Transverse colon (tissue), 4 donors: ENCODE measurements at places on chromosomes 13 and 19.

DNA sequence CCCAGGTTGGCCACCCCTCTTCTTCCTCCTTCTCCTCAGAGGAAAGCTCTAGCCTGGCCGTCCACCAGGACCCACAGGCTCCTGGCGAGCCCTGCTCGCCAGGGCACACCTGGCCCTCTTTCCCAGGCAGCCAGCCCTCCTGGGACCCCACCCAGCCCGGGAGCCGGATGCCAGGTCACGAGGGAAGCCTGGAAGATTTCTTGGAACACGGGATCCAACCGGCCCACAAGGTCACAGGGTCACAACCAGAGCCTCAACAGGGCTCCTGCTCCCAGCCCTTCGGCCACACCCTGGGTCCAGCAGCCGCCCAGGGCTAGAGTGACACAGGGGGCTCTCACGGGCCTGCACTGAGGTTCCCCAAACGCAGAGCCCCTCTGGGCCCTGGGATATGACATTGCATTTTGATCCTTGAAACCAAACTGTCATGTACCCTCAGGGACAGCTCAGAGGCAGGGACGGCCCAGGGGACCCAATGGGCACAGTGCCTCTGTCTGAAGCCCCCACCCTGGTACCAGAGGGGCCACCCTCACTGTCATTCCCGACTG, 5.5 kb downstream of the MKNK2 start:
- DNase-seq = no peak

DNA sequence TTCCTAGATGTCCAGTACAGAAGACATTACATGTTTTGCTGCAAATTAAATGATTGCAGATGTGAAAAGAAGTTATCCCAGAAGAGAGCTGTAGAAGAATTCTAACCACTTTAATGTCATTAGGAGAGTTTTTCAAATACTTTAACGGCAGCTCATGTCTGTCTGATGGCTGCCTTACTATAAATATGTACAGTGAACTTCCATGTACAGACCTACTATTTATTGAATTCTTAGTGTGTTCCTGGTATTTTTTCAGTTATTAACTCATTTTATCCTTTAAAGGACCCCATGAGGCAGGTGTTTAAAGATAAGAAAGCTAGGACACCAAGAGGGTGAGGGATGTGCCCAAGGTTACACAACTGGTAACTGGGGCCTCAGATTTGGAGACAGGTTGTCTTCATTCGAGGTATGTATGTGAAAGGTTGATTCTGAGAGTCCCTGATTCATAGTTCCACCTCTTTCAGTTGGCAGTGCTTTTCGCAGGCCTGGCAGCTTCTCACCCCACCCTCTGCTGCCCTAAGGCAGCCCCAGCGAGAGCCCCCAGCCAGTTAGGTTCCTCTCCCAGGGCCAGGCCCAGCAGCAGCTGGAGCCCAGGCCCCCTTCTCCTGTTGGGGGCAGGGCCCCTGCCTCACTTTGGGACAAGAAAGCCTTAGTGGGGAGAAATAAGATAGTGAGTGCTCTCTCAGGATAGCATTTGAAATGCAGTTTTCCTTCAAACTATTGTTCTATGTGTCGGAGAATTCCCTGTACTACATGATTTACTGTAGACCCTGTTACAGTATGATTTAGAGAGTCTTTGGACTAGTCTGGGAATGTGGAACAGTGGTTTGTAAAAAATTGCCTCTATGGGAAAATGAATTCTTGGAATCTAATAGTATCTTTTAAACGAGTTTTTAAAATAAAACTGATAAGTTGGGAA, 67.7 kb upstream of the TEX29 start:
- no peak for DNase-seq

- no peak for DNase-seq
Measured at GRCh38 chr13:110687736-110688135, 18.2 kb downstream of the CARS2 start.

GRCh38 chr13:86906127-86906874, 764.9 kb upstream of the SLITRK5 start:
- DNase-seq = no peak

- DNase-seq = no peak
Measured at GRCh38 chr13:98100481-98100880, 42.4 kb upstream of the FARP1 start.

GRCh38 chr13:75896271-75896670, 260.1 kb downstream of the LMO7 start:
- no peak for DNase-seq

GRCh38 chr13:22801402-22802003, 379.3 kb upstream of the SGCG start:
- DNase-seq = no peak

DNA sequence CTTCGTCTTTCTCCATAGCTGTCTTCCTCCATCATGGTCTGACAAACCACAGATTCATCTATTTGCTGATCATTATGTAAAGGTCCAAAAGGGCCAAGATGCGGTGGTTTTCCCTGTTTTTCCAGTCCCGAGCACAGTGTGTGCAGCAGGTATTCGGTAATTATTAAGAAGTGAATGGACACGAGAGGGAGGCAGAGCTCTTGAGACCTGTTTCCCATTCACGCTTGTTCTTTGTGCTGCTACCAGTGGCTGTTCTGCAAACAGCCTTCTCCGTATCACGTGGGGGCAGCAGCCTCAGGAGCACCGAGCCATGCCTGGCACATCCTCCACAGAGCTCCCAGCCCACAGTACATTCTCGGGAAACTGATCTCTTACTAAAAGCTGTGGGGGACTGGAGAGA, 50.3 kb downstream of the CCDC70 start:
- no peak for DNase-seq

GRCh38 chr19:9037400-9038062, 27.3 kb upstream of the MUC16 start:
- DNase-seq = no peak

GRCh38 chr19:674282-675151, 1.7 kb upstream of the FSTL3 start:
- DNase-seq = no peak

GRCh38 chr13:89923736-89924135, 1423.8 kb upstream of the MIR17HG start:
- DNase-seq = no peak

DNA sequence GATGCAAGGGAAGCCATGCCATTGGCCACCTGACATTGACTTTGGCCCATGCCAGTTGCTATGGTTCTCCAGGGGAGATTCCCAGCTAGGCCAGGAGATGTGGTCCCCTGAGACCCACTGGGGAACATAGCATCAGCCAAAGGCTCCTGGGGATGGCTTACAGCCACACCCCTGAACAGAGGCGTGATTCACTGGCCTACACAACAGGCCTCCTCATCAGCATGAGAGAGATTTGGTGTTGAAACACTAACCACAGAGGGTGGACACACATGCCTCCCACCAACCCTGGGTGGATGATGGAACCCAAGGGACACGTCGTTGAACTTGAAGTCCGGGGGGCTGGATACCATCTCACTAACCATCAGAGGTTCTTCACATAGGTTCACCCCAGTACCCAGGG, 14.4 kb downstream of the IQCN start:
- no peak for DNase-seq

GRCh38 chr13:40589285-40590109, 76.9 kb downstream of the FOXO1 start:
- peak; percentile 48 for DNase-seq
